Gastroesophageal sphincter (tissue), 4 donors: ENCODE measurements at places on chromosomes 12 and 14. TPM values are rescaled to one million over a fixed set of nuclear protein-coding genes. Genes with fewer than 3 reads are reported as not detected.

DNA sequence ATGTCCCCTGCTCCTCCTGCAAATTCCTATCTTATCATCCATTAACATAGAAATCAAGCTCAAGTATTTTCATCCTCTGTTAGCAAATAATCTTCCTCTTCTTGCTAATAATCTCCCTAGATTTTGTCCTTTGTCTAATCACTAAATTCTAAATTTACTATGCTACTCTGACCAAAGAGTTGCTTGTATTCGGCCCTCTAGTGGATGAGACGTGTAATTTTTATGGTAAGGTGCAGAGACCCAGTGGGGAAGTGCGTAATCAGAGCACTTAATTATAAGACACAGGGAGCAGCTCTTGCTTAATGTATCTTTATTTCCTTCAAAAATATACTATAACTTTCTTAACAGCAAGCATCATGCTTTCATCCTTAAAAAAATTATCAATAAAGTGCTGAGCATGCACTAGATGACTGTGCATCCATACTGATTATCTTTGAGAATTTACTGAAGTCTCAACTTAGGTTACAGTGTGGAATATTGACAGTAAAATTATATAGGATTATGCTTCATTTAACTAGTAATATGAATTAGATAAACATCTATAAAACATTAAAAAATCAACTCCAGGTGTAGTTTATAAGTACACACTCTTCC, 212.6 kb downstream of the SLC16A7 start:
- peak; percentile 55 for ATAC-seq

TAS2R42 gene
- total RNA-seq = not detected

ZC3H10 gene
- 5.0 TPM for total RNA-seq

RNASE7 gene
- not detected for total RNA-seq

DNA sequence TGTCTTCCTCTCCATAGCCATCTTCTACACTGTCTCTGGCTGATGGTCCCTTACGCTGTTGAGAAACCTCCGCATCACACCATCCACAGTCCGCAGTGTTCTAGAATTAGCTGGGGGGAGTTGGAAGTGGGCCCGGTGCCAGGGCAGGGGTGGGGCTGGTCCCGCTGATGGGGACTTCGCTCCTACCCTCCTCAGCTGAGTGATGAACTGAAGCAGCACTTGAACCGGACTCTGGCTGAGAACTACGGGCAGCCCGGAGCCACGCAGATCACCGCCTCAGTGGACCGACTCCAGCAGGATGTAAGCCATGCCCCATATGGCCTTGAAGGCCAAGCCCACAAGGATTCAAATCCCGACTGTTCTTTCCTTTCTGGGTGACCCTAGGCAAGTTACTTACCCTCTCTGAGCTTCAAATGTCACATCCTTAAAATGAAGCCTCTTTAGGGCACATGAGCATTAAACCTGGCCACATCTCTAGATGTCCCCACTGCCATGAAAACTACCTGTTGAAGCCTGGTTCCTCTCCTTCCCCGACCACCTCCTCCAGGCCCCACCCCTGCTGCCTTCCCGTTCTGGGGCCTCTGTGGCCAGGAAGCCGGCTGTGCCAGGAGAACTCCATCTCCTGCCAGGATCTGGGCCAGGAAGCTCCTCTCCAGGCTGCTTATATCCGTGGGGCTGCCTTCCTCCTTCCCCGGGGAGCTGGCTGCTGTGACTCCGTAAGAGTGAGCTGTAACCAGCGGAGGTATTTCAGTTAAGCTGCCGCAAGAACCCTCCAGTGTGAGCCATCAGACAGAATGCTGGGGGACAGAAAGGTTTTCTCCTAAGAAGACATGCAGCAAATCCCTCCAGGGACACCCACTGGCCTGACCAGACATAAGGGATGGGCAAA, 53.1 kb downstream of the TSPAN11 start:
- ATAC-seq = no peak
